ENCODE measurements at places on chromosomes 7 and 10. TPM values are rescaled to one million over a fixed set of nuclear protein-coding genes. Genes with fewer than 3 reads are reported as not detected.

GRCh38 chr10:97067716-97068391 lies 117.9 kb downstream of the SLIT1 start:
- no peak for DNase-seq
- peaks cover 8% of the 10 kb centered on the region for H3K27me3 ChIP-seq
- H3K4me3 ChIP-seq = no peak overlapping the region
- H3K4me1 ChIP-seq = no peaks in the 10 kb centered on the region

GRCh38 chr10:52276986-52277385 lies 37.1 kb upstream of the DKK1 start:
- H3K27me3 ChIP-seq = no peaks in the 10 kb centered on the region
- no peak overlapping the region for H3K27ac ChIP-seq
- H3K4me1 ChIP-seq = no peaks in the 10 kb centered on the region
- no peak overlapping the region for H3K4me3 ChIP-seq
- DNase-seq = no peak
- H3K36me3 ChIP-seq = no peaks in the 10 kb centered on the region

GRCh38 chr10:12181065-12181775 lies 14.5 kb downstream of the NUDT5 start:
- no peak for DNase-seq
- no peaks in the 10 kb centered on the region for H3K4me1 ChIP-seq
- no peaks in the 10 kb centered on the region for H3K27me3 ChIP-seq
- H3K36me3 ChIP-seq = peaks cover 60% of the 10 kb centered on the region
- no peak overlapping the region for H3K27ac ChIP-seq

Gene NME8
- total RNA-seq = not detected

DNA sequence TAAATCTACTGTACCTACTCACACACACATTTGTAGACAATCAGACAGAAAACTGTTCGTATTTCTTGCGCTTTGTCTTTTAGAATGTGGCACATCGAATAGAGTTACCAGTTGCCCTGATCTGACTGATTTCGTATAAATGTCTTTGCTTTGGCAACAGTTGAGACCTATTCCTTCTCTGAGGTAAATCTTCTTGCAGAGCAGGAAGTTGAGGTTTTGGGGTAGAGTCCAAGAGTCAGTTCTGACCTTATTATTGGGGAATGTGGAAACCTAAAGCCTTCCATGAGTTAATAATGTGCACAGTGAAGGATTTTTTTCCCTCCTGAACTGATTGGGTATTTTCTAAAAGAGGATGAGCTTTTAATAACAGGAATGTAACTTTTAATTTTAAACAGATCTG lies 135.3 kb downstream of the KIAA1217 start:
- no peak for DNase-seq
- H3K36me3 ChIP-seq = no peaks in the 10 kb centered on the region
- no peak overlapping the region for H3K4me3 ChIP-seq

DNA sequence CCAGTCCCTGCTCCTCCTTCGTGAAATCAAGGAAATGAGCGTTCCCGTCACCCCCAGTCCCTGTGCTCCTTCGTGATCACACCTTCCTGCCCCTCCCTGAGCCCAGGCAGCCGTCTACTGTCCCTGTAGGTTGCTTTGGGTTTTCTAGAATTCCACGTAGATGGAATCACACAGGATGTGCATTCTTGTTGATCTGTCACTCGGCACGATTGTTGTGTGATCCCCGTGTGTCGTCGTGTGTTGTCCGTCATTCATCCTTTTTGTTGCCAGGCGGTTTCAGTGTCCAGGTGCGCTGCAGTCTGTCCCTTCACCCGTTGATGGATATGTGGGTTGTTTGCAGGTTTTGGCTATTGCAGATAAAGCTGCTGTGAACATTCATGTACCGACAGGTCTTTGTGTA lies 9.4 kb downstream of the MTG1 start:
- H3K4me1 ChIP-seq = peaks cover 6% of the 10 kb centered on the region
- H3K27me3 ChIP-seq = no peaks in the 10 kb centered on the region
- DNase-seq = no peak

Gene PLEKHS1
- total RNA-seq = 0.03 TPM

DNA sequence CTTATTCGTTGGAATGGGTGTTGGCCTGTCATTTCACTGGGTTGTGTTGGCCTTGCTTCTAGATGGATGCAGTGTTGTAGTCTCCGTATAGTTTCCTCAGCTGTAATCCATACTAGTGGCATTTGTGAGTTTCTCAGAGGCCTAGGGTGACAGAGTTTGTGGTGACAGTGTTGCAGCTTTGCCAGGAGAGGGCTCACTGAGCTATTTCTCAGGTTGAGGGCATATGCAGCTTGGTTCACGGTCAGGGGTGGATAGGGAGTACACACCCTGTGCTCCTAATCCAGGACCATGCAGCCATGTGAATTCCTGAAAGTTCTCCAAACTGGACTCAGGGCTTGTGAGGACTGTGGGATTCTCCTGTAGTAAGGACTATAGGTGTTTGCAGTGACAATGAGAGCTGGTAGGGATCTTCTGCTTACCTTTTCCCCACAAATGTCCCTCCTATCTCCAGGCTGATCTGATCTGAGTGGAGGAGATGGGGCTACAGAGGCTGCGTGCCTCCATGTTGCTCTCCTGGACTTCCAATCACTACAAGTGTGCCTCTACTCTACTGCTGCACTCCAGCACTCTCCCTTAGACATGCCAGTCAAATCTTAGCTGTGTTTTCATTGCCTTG lies 229.0 kb downstream of the STK31 start:
- no peaks in the 10 kb centered on the region for H3K36me3 ChIP-seq
- no peaks in the 10 kb centered on the region for H3K27me3 ChIP-seq
- peaks cover 10% of the 10 kb centered on the region for H3K4me1 ChIP-seq
- peak; percentile 44 for DNase-seq
- H3K4me3 ChIP-seq = no peak overlapping the region
- no peak overlapping the region for H3K27ac ChIP-seq

- H3K36me3 ChIP-seq = peaks cover 10% of the 10 kb centered on the region
- no peak overlapping the region for H3K27ac ChIP-seq
- DNase-seq = peak; percentile 16
- no peak overlapping the region for H3K4me3 ChIP-seq
- peaks cover 42% of the 10 kb centered on the region for H3K4me1 ChIP-seq
Observed at GRCh38 chr7:47949703-47950102, 1.4 kb upstream of the PKD1L1 start.

- H3K4me3 ChIP-seq = no peak overlapping the region
- no peaks in the 10 kb centered on the region for H3K36me3 ChIP-seq
- H3K27ac ChIP-seq = no peak overlapping the region
- H3K4me1 ChIP-seq = peaks cover 21% of the 10 kb centered on the region
- DNase-seq = no peak
Observed at GRCh38 chr10:60652628-60653027, 125.7 kb upstream of the CDK1 start.

Gene FAM53B
- 10.2 TPM for total RNA-seq

Gene ZP3
- total RNA-seq = 3.7 TPM

Gene IFIT1B
- total RNA-seq = not detected

DNA sequence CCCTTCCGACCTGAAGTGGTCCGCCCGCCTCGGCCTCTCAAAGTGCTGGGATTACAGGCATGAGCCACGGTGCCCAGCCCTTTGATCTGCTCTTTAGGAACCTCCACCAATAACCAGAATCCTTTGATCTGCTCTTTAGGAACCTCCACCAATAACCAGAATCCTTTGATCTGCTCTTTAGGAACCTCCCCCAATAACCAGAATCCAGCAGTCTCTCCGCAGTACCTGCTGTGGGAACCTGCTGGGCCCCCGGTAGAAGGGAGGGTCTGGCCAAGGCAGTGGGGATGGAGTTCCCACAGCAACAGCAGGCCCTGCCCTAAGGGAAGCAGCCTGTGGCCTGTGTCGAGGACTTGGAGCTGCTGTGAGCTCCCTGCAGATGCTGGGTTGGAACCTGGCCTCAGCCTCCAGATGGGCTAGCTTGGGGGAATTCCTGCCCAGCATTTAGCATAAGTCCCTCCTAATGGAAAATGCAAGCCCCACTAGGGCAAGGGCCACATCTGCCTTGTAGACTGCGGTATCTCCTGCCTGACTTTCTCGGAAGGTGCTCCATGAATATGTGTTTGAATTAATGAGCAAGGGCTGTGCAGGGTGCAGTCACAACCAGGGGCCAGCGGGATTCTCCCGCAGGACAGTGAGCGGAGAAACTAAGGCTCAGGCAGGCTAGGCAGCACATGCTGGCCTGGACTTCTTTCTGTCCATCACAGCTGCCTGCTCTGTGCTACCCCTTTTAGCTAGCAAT lies 165.8 kb downstream of the UBE2H start:
- H3K4me3 ChIP-seq = no peak overlapping the region
- H3K27me3 ChIP-seq = peaks cover 16% of the 10 kb centered on the region
- DNase-seq = no peak
- H3K27ac ChIP-seq = no peak overlapping the region

DNA sequence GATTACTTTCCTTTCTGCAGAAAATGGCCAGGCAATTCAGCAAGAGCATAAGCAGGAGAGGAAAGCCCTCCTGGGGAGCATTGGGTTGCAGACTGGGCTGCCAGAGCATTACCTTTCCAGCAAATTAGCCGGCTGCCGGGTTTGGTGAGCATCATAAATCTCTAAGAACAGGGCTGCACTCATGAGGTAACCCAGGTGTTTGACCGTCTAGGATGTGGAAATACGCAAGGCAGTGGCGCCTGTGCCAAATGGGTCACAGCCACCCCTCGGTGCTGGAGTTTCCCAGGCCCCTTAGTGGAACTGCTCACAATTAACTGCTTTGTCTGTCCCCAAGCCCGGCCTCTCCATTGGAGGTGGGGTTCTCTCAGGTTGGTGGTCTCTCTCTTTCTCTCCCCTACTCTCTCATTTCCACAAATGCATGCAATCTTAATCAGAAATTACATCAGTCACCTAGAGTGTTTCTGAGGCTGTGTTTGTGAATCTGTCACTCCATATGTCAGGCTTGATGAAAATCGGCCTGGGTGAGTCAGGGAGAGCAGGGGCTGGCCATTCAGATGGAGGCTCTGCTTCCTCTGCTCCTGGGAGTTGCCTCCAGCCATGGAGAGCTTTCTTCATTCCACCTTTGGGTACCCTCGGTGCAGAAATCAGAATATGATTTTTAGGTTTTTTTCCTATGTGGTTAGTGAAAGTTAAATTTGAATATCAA lies 26.7 kb downstream of the PTN start:
- H3K27ac ChIP-seq = no peak overlapping the region
- no peaks in the 10 kb centered on the region for H3K27me3 ChIP-seq
- no peaks in the 10 kb centered on the region for H3K36me3 ChIP-seq
- H3K4me1 ChIP-seq = peaks cover 9% of the 10 kb centered on the region

- no peaks in the 10 kb centered on the region for H3K27me3 ChIP-seq
- H3K4me1 ChIP-seq = no peaks in the 10 kb centered on the region
- H3K36me3 ChIP-seq = no peaks in the 10 kb centered on the region
- H3K4me3 ChIP-seq = no peak overlapping the region
- DNase-seq = no peak
Observed at GRCh38 chr10:33026422-33026821, 68.4 kb upstream of the ITGB1 start.

Gene AKR1C4
- total RNA-seq = not detected

DNA sequence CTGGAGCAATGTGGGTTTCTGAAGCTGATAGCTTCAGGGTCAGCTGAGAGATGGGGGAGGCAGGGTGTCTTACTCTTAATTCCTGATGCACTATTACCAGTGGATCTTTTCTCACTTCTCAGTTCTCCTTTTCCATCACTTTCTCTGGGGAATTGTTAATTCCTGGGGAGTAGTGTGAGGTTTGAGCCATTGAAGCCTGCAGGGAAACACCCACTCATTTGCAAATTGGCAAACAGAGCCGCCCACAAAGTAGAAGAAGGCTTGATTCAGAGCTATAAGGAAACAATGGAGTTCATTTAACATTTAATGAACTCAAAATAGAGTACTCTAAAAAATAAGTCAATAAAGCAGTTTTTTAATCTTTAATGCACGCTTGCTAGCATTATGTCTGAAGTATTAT lies 4.3 kb upstream of the TECTB start:
- H3K4me3 ChIP-seq = no peak overlapping the region
- H3K36me3 ChIP-seq = no peaks in the 10 kb centered on the region
- H3K27me3 ChIP-seq = peaks cover 6% of the 10 kb centered on the region
- no peak overlapping the region for H3K27ac ChIP-seq

- no peak overlapping the region for H3K27ac ChIP-seq
- no peaks in the 10 kb centered on the region for H3K36me3 ChIP-seq
- DNase-seq = no peak
- H3K4me1 ChIP-seq = no peaks in the 10 kb centered on the region
- H3K27me3 ChIP-seq = 0 out of 2 replicates have a peak, but pooled peaks cover 4% of the 10 kb centered on the region
- no peak overlapping the region for H3K4me3 ChIP-seq
Observed at GRCh38 chr7:28874001-28874400, 84.1 kb downstream of the TRIL start.

Gene GIMAP4
- total RNA-seq = not detected

- no peak overlapping the region for H3K27ac ChIP-seq
- H3K4me3 ChIP-seq = no peak overlapping the region
- H3K36me3 ChIP-seq = no peaks in the 10 kb centered on the region
- DNase-seq = no peak
- H3K4me1 ChIP-seq = peaks cover 26% of the 10 kb centered on the region
- no peaks in the 10 kb centered on the region for H3K27me3 ChIP-seq
Observed at GRCh38 chr10:48366261-48366660, 59.8 kb downstream of the MAPK8 start.

- H3K4me1 ChIP-seq = no peaks in the 10 kb centered on the region
- H3K36me3 ChIP-seq = no peaks in the 10 kb centered on the region
- no peaks in the 10 kb centered on the region for H3K27me3 ChIP-seq
Observed at GRCh38 chr7:105285118-105285874, 103.4 kb downstream of the SRPK2 start.

Gene TMEM176B
- total RNA-seq = not detected

DNA sequence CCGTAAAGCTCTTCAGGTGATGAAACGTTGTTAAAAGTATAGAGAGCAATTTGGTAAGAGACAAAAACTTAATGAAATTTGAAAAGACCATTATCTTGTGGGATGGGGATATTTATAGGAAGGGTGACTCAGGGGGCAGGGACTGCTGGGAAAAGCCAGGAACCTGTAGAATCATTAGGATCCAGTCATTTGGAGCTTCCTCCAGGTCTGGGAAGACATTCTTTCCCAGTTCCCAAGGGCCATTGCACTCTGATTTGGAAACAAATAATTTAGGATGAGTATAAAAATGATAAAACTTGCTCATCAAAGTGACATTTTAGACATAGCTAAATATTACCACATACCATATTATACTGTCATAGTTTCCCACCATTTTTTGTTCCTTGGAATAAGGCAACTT lies 143.9 kb downstream of the PFKFB3 start:
- no peaks in the 10 kb centered on the region for H3K36me3 ChIP-seq
- H3K27me3 ChIP-seq = no peaks in the 10 kb centered on the region
- no peak for DNase-seq
- H3K4me3 ChIP-seq = no peak overlapping the region

GRCh38 chr10:115514895-115515294 lies 421.7 kb downstream of the ATRNL1 start:
- H3K36me3 ChIP-seq = no peaks in the 10 kb centered on the region
- H3K4me3 ChIP-seq = no peak overlapping the region
- DNase-seq = no peak
- no peak overlapping the region for H3K27ac ChIP-seq
- no peaks in the 10 kb centered on the region for H3K4me1 ChIP-seq

GRCh38 chr10:119518176-119518575 lies 24.3 kb downstream of the RGS10 start:
- H3K27ac ChIP-seq = 0 out of 2 replicates have a peak overlapping the region, but pooled peaks have one; percentile 30
- peaks cover 41% of the 10 kb centered on the region for H3K4me1 ChIP-seq
- H3K36me3 ChIP-seq = no peaks in the 10 kb centered on the region
